ENCODE measurements at places on chromosomes 7 and 10.
A peak's percentile ranks its signal among the peaks of the same experiment; 100 is the strongest.

DNA sequence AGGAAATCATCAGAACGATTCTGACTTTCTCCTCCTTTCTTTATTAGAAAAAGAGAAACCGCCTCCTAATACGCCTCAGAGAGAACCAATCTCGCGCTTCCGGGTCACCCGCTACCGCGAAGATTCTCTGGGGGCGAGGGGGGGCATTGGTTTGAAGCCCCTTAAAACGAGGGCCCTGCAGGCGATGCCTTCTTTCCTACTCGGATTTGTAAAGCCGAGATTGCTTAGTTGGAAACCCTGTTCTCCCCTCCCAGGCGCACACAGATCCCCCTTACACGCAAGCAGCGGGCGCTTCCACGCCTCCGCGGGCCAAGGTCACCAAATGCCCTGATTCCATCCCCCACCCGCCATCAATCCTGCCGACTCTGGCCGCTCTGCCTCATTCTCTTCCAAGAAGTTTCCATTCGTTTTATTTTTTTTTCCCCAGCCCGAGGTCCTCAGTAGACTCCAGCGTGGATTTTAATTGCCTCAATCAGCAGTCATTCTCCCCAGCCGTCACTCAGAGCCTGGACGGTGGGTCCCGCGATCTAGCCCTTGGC lies 1.1 kb upstream of the GAD2 start:
- DNase-seq = no peak

DNA sequence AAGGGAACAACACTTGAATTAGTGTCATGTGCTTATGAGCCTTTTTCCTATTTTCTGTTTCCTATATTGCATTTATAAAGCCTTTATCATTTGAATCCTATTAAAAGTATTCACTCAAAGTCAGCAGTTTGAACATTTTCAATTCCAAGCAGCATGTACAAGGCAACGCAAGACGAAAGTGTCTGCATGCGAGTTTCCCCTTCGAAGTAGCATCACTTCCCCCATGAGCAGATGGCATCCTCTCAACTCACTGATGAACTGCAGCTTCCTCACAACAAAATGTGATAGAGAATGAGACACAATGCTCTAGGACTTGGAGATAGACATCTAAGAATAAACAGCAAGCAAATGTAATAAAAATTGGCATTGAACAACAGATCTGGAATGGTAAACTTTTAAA lies 270.7 kb downstream of the PRPF18 start:
- DNase-seq = no peak

GRCh38 chr10:4467481-4467880 lies 358.5 kb upstream of the AKR1E2 start:
- no peak for DNase-seq

DNA sequence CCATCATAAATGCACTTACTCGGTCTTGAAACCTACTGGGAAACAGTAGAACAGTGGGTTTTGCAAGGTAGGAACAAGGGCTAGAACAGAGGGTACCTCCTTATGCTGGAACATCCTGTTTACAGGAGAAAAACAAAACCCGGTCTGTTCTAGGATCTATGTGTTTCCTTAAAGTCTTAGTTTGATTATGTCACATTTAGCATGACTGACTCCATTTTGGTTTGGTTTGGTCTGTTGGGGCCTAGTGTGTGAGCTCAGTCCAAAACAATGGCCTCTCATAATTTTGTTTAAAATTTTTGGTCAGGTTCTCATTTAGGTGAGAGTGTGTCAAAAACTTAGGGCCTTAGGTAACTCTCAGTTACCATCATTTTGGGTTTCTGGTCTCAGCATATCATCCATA lies 96.3 kb upstream of the TRIM24 start:
- no peak for DNase-seq

DNA sequence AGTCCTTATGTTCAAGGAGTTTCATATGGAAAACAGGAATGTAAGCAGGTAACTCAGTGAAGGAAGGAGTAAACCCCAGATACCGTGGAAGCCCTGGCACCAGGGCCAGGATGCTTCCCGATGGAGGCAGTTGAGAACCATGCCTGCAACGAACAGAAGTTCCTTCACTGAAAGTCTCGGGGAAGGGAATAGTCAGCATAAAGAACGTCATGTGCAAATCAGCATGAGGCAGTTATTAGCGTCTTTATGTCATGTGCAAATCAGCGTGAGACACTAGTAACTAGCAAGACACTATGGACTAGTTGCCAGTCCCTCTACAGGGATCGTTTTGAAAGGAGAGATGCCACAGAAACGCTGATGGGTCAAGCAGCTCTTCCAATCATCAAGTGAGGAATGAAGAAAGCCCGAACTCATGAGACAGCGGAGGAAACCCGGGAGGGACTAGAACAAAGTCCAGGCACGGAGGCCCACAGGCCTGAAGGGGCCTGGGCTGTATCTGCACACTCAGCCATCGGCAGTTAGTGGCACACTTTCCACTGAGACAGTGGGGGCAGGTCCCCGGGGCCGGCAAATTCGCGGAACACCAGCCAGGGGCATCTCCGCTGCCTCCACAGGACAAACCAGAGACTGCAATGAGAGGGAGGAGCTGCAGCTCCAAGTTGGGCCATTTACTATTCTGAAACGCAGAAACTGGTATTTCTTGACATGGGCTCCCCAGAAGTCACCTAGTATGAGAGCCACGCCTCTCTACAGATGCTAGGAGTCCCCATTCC lies 109.6 kb downstream of the SFMBT2 start:
- DNase-seq = no peak

- no peak for DNase-seq
Observed at GRCh38 chr10:77208684-77209256, 428.8 kb downstream of the KCNMA1 start.

GRCh38 chr10:113576852-113577251 lies 24.0 kb downstream of the HABP2 start:
- DNase-seq = no peak

DNA sequence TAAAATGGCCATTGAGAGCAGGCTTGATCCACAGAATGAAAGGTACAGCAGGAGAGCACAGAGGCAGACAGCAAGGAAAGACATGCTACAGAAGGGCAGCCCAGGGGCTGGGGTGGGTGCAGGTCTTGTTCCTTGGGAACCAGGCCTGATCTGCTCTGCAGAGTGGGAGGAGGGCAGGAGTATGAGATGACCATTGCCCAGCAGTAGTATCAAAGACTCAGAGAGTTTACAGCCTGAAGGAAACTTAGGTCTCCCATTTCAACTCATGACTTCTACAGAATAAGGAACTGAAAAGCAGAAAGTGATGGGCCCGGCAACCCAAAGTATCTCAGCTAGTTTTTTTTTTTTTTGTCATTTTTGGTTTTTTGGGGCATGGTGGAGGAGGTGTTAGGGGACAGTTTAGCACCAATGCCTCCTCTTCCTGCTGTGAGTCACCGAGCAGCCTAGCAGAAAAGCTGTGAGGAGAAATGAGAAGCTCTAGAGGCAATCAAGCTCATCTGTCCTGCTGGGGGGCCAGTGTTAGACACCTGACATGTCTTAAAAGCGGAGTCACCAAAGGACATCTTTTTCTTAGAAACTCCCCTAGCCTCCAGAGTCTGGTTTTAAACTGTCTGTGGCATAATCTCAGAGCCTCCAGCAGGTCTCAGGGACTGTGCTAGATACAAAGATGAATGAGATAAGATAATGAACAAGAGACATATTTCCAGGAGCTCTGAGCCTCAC lies 34.3 kb upstream of the HERPUD2 start:
- DNase-seq = no peak

- DNase-seq = no peak
Observed at GRCh38 chr7:39099146-39099545, 121.4 kb downstream of the POU6F2 start.

DNA sequence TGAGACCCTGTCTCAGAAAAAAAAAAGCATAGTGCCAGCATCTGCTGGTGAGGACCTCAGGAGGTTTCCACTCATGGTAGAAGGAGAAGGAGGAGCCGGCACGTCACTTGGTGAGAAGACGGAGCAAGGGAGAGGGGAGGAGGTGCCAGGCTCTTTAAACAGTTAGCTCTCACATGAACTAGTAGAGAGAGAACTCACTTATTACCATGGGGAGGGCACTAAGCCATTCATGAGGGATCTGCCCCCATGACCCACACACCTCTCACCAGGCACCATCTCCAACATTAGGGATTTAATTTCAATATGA lies 62.9 kb upstream of the VKORC1L1 start:
- DNase-seq = no peak

DNA sequence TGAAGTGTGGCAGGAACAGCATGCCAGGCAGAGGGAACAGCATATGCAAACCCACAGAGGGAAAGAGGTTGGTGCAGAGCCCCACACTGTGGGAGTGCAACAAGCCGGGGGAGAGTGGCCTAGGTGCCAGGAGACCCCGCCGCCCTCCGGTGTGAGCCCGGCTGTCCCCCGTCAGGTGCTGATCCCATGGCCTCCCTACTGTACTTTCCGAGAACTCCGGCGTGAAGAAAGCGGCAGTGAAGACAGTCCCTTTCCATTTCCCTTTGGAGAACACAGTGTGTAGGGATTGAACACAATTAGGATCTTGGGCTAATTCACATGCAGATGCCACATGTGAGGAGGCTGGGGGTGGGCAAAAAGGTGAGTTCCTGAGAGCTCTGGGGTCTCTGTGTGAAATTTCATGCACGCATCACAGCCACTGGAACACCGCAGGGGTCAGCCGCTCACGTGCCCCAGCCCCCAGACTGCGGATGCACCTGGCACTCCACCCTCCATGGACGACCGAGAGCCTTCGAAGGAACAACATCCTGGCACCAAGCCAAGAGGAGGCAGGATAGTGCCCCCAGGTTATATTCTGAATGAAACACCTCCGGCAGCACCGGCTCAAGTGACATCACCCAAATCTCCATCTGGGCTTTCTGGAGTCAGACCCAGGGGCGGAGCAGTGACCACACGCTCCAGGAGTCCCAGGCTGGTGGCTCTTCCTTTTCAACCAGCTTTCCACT lies 82.1 kb upstream of the PPP2R2D start:
- DNase-seq = no peak

- peak; percentile 38 for DNase-seq
Observed at GRCh38 chr7:35975851-35976454, 175.1 kb downstream of the SEPTIN7 start.

GRCh38 chr7:121510302-121510701 lies 114.2 kb upstream of the FAM3C start:
- DNase-seq = no peak

- DNase-seq = no peak
Observed at GRCh38 chr10:116000151-116000842, 272.7 kb downstream of the GFRA1 start.

GRCh38 chr10:95284807-95285206 lies 6.0 kb downstream of the PDLIM1 start:
- DNase-seq = no peak

DNA sequence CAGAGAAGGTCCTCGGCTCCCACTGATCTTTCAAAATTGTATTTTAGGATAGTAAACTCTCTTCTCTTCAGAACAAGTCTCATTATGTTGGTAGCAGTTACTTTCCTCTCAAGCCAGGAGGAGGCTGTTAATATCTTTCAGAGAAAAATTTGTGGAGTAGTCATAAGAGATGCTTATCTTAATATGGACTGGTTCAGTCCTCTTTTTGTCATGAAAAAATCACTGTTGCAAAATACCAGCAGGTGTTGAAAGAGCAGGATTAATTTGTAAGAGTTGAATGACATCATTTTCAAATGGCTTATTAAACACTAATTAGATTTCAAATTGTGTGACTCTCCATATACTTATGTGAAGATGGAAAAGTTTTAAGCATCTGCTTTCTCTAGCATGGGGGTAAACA lies 662.5 kb downstream of the POM121L12 start:
- no peak for DNase-seq

GRCh38 chr10:32393911-32394310 lies 47.0 kb upstream of the EPC1 start:
- DNase-seq = no peak

DNA sequence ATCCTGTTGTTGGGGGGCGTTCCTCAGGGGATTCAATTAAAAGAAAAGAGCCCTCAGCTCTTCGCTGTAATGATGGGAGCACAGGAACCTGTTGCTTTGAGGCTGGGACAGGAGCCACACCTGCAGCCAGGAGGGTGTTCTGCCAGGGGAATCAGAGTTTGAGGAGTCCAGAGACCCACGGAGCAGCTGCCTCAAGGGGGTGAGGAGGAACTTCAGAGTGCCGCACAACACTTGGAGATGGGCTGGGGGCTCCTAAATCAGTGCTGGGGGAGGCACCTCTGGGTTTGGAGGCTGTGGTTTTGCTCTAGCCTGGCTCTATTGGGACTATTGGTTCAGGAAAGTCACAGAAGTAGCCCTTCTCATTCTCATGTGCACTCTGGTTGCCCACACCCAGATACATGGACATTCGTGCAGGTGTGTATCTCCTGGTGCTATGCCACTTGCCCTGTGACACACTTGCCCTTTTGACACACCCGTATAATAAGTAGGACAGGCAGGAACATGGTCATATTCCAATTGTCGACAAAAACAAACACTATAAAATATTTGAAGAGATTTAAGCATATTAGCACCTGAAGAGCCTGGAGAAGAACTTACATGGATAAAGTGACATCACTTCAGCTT lies 98.1 kb downstream of the PTPN20 start:
- no peak for DNase-seq

DNA sequence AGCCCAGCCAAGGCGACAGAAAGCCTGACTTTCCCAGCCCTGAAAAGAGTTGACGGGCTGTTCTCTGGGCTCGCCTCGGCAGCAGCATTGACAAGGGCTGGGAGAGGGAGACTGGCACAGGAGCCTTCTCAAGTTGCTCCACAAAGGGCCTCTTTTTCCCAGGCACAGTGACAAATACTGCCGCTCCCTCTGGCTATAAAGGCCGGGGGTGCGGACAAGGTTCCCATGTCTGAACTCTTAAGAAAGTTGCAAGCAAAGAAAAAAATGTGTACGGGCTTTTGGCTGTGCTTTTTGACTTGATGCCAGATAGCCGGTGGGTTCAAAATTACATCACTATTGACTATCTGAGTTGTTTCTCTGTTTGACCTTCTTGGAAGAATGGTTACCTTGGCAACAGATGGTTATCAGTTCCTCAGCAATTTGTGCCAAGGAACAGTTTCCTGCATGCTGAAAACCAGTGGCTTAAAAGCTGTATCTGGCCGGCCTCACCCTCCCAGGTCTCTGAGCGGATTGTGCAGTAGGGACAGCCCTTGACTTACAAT lies 115.9 kb upstream of the EEPD1 start:
- DNase-seq = no peak

- DNase-seq = no peak
Observed at GRCh38 chr7:159201722-159202330, 57.2 kb upstream of the VIPR2 start.

GRCh38 chr10:77264107-77264506 lies 373.5 kb downstream of the KCNMA1 start:
- no peak for DNase-seq

DNA sequence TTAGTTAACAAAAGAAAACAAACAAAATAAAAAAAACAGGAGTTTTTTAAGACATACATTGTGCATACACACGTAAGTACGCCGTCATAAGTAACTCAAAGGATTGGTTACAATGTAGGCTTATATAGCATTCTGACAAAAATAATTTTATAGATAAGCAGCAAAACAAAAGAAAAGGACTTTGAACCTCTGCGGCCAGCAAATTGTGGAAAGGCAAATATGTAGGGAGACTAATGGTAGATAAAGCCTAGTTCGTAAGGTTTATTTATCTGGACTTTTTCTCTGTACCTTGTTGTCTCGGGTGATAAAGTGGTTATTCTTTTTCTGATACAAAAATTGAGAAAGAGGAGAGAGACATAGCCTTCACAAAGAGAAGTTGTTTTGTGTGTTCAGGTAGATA lies 891.9 kb downstream of the CNTNAP2 start:
- no peak for DNase-seq

GRCh38 chr10:97333351-97333600 lies 1.3 kb downstream of the FRAT2 start:
- DNase-seq = no peak

- no peak for DNase-seq
Observed at GRCh38 chr10:33333260-33334101, 986 bp downstream of the NRP1 start.
